ENCODE measurements at places on chromosomes 12 and 14.
A peak's percentile ranks its signal among the peaks of the same experiment; 100 is the strongest.

- DNase-seq, result no peak
Observed at GRCh38 chr12:126191031-126191891, 1126.0 kb downstream of the AACS start.

- peak; percentile 45 for DNase-seq
Observed at GRCh38 chr12:124774054-124774461, 89.6 kb downstream of the SCARB1 start.

- DNase-seq, result peak; percentile 66
Observed at GRCh38 chr12:116687888-116688287, 50.0 kb downstream of the SPRING1 start.

DNA sequence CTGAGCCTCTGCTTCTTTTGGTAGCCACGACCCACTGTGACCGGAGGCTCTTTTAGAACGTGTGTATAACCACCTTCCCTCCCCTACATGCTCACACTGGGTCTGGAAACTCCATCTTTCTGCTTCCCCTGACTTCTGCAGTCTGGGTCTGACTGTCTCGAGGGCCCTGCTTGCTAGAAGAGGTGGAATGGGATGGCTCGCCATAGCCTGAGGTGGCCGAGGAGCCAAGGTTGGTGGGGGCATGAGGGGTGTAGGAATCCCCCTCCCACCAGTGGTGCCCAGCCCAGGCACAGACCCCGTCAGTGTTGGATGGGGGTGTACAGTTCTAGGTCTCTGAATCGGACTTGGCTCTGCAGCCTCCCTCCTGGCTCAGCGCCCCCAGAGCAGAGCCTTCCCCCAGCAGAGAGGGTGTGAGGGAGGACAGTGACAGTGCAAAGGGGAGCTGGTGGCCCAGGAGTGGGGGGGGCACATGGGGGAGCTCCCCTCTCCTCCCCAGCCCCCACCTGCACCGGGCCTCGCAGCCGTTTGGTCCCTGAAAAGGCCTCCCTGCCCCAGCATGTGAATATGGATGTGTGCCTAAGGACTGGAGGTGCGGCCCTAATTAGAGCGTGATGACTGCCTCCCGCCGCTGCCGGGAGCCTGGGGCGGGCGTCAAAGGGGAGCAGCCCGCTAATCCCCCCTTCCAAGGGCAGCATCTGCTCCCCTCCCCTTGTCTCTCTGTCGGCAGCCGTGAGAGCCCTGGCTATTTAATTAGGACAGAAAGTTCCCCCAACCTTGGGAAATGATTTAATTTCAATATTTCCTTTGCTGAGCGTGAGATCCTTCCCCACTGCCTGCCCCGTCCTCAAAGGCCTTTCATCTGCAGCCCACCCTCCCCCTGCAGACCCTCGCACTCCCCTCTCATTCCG, 196.2 kb upstream of the C14orf180 start:
- DNase-seq, result no peak

GRCh38 chr12:94599189-94599588, 51.2 kb downstream of the TMCC3 start:
- DNase-seq, result no peak

DNA sequence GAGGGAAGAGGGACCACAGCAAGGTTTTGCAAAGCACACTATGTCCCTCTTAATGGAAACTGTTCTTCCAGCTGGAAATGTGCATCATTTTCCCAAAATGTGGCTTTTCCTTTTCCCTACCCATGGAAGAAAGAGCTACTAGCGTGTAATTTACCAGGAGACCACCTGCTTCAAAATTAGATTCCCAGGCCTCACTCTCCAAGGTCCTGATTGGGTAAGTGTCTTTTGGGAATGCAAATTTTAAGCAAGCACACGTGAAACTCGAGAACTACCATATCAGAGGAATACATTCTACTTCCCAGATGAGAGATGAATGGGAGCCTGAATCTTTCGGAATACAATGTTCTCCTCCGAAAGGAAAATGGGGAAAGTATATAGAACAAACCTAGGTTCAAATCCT, 201.6 kb upstream of the NOS1 start:
- no peak for DNase-seq

- DNase-seq, result no peak
Observed at GRCh38 chr14:95763875-95764274, 50.0 kb upstream of the TCL1A start.

GRCh38 chr12:110699591-110700445, 10.9 kb upstream of the HVCN1 start:
- DNase-seq, result no peak

DNA sequence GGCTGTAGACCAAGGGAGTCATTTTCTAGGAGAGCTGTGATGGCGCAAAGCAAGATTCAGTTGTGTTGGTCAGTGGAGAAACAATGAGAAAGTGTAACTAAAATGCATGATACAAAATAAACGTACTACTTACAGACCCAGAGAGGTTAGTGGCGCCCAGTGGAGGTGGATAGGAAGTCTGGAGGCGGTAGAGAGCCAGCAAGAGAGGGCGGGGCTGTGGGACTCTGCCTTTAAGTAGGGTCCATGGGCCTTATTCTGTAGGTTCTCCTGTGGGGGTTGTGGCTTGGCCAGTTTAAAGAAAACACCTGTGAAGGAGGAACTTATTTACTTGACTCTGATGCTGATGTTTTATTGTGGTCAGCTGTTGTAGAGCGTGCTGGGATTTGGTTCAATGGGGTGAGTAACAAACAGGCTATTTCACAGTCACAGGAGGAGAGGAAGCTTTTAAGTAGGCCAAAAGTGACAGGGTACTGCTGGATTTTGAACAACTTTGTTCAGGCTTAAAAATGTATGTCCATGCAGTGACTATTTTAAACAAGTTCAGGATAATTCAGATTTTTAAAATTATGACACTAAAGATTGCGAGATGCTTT, 1097.7 kb downstream of the TMTC2 start:
- DNase-seq, result no peak

GRCh38 chr12:26197832-26198231, 2.5 kb downstream of the SSPN start:
- no peak for DNase-seq

- no peak for DNase-seq
Observed at GRCh38 chr12:53924521-53925405, 13.9 kb upstream of the HOXC13 start.

GRCh38 chr14:102610968-102611811, 18.7 kb downstream of the RCOR1 start:
- DNase-seq, result no peak

GRCh38 chr14:94018308-94018707, 7.8 kb upstream of the OTUB2 start:
- no peak for DNase-seq

- no peak for DNase-seq
Observed at GRCh38 chr14:94025720-94026119, 420 bp upstream of the OTUB2 start.

- no peak for DNase-seq
Observed at GRCh38 chr14:68412505-68413465, 380.1 kb downstream of the ZFP36L1 start.

GRCh38 chr14:73633116-73634010, 11.4 kb upstream of the DNAL1 start:
- DNase-seq, result peak; percentile 69

DNA sequence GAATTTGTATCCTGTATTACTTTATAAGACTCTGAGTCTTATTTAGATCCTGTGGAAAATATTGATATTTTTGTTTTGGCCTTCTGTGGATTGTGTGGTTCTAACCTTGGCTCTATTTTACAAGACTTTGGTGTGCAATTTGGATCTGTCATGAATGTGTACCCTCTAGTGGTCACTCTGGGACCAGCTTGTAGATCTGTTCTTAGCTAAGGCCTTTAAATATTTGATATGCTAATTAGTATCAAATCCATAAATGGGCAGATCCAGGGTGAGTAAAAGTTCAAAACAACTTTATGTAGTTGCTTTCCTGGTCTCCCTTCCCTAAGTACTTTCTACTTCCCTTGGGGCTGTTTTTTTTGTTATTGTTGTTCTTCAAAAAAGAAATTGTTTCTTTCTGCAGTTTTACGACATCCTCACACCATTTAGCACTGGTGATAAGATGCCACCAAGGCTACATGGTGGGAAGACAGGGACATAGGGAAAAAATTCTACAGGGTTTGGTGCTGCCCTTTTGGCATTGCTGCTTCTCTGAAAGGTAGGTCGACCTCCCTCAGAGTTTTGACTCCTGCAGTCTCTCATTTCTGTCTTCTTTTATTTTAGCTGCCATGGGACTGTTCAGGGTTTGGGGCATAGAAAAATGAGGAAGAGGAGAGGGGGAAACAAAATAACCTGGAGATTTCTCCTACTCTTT, 238.5 kb downstream of the GPHN start:
- no peak for DNase-seq

- no peak for DNase-seq
Observed at GRCh38 chr12:9367828-9368227, 159.6 kb upstream of the PZP start.

- peak; percentile 61 for DNase-seq
Observed at GRCh38 chr14:69547701-69548348, 26.8 kb downstream of the CCDC177 start.

GRCh38 chr12:24796876-24797275, 152.0 kb downstream of the BCAT1 start:
- no peak for DNase-seq

GRCh38 chr14:23629204-23629603, 7.0 kb upstream of the DHRS2 start:
- no peak for DNase-seq

DNA sequence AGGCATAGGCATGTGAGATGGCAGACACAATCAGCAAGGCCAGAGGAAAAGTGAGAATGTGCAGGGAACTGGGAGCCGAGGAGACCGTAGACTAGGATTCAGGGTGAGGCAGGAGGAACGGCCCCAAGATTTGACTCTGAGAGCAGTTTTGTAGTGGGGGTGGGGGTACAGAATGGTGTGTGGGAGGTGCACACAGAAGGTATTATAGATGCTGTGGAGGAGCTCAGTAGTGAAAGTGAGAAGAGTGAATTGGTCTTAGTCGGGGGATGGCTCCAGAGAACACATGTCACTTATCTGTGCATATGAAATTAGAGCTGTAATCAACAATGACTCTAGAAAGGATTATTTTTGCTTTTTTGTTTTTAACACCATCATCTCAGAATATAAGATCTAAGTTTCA, 11.9 kb downstream of the ZNF664 start:
- DNase-seq, result no peak

DNA sequence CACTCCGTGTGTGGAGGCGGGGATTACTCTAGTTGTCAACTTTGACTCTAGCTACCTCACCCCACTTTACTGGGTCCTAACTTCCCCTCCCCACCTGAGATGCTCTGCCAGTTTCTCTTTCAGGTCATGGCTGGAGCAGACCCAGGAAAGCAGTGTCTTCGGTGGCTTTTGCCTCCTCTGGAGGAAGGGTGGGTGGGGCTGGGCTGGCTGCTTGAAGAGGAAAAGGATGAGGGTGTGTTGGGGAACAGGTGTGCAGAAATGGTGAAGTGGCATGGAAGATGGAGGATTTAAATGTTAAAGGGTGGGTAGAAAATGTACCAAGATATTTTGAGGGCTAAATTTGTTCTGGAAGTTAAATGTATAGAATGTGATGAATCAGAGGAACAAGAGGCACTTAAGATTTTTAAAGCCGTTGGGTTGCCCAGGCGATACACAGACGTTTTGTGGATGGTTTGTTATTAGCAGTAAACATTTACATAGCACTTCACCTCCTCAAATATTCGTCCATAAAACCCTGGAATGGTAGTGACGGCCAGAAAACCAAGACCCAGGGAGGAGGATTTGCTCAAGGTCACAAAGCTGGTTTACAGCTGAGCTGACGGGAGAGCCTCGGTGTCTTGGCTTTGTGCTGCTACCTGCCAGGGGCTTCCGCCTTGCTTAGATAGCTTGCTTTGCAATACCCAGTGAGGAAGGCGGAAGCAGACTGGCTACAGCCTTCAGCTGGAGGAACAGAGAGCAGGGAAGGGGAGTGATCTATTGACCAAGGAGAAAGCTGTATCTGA, 72.2 kb upstream of the PRMT8 start:
- DNase-seq, result no peak

DNA sequence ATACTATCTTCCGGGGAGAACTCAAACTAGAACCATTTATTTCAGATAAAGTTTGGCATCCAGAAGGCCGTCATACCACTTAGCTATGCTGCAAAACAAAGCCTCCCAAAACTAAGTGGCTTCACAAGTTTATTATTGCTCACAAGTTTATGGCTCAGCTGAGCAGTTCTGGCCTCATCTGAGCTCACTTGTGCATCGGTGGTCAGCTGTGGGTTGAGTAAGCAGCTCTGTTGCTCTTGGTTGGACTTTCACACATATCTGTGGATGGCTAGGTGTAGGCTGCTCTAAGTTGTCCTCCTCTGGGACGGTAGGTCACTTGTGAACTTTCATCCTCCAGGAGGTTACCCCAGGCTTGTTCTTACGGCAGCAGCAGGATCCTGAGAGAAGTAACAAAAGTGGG, 162.7 kb downstream of the BTG1 start:
- no peak for DNase-seq

DNA sequence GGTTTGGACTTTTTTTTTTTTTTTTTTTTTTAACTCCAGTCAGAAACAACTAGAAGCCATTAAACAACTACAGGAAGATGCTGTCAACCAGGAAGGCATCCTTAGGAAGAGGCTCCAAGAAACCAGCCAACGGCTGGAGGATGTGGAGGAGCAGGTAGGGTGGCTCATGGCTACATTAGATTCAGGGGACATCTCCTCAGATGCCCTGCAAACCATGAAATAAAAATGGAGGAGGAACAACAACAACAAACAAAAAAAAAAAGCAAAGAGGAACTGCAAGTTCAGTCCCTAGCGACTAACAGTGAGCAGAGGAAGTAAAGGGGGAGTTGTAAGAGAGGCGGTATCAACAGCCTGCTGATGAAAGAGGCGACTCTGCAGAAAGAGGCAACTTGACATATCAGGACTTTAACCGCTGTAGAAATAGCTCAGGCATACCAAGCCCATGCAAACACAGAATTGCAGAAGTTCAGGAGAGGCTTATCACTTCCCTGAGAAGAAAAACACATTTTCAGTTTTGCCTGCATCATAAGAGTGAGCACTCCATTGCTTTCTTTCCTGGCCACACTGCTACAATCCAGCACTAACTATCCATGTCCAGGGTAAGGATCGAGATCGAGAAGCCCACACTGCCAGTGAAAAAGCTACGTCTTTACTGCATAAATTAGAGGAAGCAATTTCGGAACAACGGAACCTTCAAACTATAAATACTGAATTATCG, 103.5 kb upstream of the BCAT1 start:
- peak; percentile 51 for DNase-seq

DNA sequence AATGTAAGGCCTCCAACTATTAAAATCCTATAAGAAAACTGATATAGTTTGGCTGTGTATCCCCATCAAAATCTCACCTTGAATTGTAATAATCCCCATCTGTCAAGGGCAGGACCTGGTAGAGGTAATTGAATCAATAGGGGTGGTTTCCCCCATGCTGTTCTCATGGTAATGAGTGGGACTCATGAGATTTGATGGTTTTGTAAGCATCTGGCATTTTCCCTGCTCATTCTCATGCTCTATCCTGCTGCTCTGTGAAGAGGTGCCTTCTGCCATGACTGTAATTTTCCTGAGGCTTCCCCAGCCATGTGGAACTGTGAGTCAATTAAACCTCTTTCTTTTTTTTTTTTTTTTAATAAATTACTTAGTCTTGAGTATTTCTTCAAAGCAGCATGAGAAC, 31.9 kb downstream of the TSPAN19 start:
- no peak for DNase-seq

- no peak for DNase-seq
Observed at GRCh38 chr12:85632390-85632789, 203.8 kb downstream of the RASSF9 start.

- no peak for DNase-seq
Observed at GRCh38 chr12:68980476-68981212, 47.7 kb upstream of the CPM start.
